SJCRH30 (cell line): ENCODE measurements at places on chromosomes 11 and 22.

GRCh38 chr11:66789097-66789890 lies 53.9 kb upstream of the RCE1 start:
- DNase-seq, result no peak

- DNase-seq, result no peak
Measured at GRCh38 chr22:30266445-30267381, at the start of gene OSM. TSS of gene OSM (minus strand) at chr22:30266851. CDS start at chr22:30266799, 52 bp downstream.

GRCh38 chr11:117984476-117984875 lies 1.7 kb upstream of the IL10RA start:
- no peak for DNase-seq

DNA sequence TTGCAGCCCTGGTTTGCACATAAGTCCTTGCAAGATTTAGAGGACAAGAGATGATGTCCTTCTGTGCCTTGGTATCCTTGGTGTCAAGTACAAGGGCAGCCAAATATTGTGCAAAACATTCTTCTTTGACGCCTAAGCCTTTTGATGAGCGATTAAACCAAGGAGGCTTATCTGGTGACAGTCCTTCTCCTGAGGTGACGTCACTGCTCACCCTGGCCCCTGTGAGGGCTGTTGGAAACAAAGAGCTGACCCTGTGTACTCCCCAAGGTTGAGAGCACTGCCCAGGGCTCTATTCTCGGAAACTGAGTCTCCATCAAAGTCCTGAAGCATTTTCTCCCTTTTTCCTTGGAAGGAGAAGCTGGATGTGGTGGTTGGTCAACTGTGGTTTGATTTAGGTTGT lies 4.7 kb upstream of the GRAMD1B start:
- no peak for DNase-seq

DNA sequence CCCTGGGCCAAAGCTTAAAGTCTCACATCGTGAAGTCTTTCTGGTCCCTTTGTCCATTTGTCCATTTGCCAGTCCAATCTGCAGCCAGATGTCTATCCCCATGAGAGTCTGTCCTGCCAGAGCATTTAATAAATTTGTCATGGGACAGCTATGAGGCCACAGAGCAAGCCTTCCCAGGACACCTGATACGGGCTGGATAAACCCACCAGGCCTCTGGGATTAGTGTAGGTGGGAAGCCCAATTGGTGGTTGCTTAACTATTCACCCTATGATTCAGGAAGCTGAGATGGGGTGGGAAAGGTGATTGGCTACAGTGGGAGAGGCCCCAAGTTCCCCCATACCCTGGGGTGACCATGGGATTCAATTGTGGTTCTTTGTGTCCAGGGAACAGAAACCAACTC lies 39.9 kb downstream of the MYEOV start:
- DNase-seq, result peak; percentile 95

DNA sequence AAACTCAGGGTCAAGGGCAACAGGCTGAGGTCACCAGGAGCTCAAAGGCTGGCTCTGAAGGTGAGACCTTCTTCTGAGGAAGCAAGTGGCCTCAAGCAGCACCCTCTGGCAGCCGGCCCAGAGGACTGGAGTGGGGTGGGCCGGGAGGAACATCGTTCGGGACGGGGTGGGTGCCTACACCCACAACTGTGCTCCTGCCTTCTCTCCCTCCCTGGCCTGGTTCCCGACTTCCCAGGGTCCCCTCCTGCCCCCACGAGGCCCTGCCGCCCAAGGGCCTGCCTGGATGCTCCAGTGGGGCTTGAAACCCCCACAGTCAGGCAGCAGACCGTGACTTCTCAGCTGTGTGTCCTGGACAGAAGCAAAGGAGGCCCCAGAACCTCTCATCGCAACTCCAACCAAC lies 195.7 kb downstream of the IGLL1 start:
- DNase-seq, result no peak

DNA sequence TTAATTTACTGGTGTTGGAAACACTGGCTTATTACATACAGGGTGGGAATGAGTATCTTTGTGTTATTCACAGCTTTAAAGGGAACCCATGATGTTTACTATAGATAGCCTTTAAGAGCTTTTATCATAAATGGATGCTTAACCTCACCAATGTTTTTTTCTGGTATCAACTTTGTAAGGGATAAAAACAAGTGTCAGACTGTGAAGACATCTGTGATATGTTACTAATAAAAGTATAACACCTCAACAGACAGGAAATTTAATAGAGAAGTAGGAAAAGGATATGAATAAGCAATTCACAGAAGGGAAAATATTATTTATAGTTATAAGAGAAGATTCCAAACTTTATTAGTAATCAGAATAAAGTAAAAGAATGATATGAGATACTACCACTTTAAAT lies 46.3 kb downstream of the ACAT1 start:
- no peak for DNase-seq
